ENCODE measurements at places on chromosomes 13 and 19. TPM values are rescaled to one million over a fixed set of nuclear protein-coding genes. Genes with fewer than 3 reads are reported as not detected.

The MATK gene
- total RNA-seq: 0.99 TPM

The MAMSTR gene
- 0.23 TPM for total RNA-seq

The TNNI3 gene
- total RNA-seq: 7.9 TPM

The TNFSF13B gene
- 0.14 TPM for total RNA-seq

The ZNF285 gene
- 2.5 TPM for total RNA-seq

The KLK3 gene
- not detected for total RNA-seq
